ENCODE measurements at places on chromosomes 6 and 20.

DNA sequence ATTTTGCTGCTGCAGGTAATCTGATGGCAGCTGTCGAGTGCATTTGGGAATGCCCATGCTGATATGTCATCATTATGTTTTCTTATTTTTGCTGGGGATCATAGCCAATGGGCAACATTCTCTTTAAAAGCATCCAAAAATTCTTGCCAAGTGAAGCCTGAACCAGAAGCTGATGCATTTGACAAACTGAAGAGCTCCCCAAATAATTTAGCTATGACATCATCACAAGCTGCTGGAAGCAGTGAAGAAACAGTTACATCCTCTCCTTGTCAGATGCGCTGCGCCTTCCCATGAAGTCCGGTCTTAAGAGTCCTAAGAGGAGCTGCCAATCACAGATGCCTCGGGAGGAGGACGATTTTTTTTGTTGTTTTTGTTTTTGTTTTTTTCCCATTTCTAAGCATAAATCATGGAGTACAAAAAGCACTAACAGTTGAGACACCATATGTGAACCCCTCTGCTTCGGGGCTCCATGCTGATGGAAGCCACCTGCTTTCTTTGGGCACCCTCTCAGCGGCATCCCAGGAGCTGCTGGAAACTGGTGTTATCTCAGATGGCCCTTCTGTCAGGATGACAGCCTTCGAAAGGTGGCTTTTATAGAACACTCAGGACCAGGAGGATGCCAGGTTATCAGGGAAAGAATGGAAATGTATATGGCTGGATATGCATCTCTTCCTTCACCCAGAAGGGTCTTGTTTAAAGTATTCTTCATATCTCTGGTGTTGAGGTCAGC is 56.1 kb upstream of the FOXQ1 start:
- DNase-seq: no peak

- DNase-seq: no peak
Measured at GRCh38 chr6:1614448-1615150, 4.9 kb downstream of the FOXC1 start.

GRCh38 chr6:139597087-139597763 is 222.8 kb upstream of the CITED2 start:
- no peak for DNase-seq

GRCh38 chr6:43254138-43254817 is 11.0 kb downstream of the TTBK1 start:
- no peak for DNase-seq

- DNase-seq: no peak
Measured at GRCh38 chr6:83854766-83855165, 1.6 kb downstream of the RIPPLY2 start.

GRCh38 chr6:9307786-9308185 is 872.4 kb upstream of the SLC35B3 start:
- no peak for DNase-seq

DNA sequence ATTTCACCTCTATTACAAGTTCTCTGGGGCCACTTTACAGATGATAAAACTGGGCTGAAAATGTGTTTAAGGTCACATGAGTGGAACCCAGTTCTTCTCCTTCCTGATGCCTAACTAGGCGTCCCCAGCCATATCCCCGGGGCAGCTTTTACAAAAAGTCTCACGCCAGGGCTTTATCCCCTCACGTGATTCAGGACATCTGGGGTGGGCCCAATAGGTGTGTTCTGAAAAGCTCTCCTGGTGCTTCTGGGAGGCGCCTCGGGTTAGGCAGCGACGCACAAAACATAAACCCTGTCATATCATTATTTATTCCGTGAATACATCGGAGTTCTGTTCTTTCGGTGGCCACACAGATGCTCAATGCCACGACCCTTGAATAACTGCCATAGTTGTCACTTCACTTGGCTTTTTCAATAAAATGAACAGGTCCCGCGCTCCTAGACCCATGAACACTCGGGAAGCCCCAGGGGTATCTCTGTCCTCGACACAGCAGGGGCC is 32.1 kb downstream of the SF3B5 start:
- DNase-seq: no peak

GRCh38 chr6:30964075-30964474 is 19.4 kb upstream of the MUC21 start:
- DNase-seq: no peak

DNA sequence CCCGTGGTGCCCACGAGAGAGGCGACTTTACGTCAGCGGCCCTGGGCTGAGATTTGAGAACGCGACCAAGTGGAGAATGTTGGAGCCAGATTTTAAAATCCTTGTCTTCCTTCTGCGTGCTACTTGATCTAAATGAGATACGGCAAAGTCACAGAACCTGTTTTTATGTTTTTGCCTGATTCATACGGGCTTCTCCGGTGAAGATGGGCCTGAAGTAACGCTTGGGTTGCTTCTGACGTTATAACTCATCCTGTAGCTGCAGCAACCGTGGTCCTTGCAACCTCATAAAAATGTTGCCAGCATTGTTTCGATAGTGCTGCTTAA is 462 bp upstream of the SLC35B3 start:
- DNase-seq: no peak

- DNase-seq: no peak
Measured at GRCh38 chr20:9422321-9423057, 91.9 kb upstream of the LAMP5 start.

DNA sequence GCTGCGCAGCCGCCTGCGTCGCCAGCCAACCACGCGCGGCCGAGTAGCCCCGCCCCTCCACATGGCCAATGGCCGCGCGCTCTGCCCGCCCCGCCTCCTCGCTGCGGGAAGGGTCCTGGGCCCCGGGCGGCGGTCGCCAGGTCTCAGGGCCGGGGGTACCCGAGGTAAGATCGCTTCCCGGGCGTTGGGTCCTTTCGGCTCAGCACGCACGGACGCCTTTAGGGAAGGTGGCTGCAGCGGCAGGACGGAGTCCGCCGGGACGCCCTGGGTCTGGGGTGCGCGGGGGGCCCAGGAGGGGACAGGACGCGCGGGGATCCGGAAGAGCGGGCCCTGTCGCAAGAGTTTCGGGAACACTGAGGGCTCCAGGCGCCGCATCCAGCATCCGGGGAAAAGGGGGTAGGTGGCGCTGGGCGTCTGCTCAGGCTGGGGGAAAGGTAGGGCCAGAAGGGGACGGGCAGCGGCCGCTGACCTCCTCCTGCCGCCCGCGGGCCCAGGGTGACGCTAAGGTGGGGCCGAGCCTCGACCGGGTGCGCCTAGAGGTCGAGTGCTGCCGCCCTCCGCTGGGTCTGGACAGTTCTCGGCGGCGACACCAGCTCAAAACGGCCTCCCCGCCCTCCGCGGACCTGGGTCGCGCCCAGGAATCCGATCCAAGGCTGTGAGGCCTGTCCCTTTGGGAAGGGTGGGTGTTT is at the start of gene MAVS:
Gene MAVS (plus strand): TSS at position 95 of the 689 bp plus-strand sequence. CDS start 7,791 bp downstream, outside the sequence.
- peak; percentile 79 for DNase-seq

DNA sequence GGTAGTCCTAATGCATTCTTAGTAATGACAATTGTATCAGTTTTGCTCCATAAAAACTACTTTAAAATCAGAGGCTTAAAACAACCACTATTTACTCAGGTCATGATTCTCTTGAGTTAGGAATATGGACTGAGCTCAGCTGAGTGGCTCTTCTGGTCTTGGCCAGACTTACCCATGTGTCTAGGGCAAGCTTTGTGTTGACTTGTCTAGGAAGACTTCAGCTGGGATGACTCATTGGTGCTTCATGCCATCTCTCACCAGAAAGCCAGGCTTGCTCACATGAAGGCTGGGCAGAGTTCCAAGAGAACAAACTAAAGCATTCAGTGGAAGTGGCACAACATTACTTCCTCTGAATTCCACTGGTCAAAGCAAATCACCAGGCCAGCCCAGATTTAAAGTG is 155.3 kb downstream of the DHX35 start:
- DNase-seq: no peak

DNA sequence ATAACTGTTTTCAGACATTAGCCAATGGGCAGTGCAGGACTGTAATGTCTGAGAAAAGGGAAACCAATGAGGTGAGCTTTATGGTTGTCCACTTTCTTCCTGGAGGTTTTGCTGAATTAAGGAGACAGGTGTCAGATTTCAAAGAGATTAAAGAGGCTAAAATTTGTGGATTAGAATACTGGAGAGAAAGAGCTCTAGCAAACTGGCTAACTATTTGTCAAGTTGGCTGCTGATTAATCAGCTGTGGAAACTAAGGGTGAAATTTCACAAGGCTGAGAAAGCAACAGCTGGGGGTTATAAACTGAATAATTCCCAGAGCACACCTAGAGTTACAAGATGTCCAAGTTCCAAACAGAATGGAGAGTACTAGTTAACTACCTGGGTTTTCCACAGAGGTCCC is 198.9 kb downstream of the TBC1D32 start:
- DNase-seq: no peak

DNA sequence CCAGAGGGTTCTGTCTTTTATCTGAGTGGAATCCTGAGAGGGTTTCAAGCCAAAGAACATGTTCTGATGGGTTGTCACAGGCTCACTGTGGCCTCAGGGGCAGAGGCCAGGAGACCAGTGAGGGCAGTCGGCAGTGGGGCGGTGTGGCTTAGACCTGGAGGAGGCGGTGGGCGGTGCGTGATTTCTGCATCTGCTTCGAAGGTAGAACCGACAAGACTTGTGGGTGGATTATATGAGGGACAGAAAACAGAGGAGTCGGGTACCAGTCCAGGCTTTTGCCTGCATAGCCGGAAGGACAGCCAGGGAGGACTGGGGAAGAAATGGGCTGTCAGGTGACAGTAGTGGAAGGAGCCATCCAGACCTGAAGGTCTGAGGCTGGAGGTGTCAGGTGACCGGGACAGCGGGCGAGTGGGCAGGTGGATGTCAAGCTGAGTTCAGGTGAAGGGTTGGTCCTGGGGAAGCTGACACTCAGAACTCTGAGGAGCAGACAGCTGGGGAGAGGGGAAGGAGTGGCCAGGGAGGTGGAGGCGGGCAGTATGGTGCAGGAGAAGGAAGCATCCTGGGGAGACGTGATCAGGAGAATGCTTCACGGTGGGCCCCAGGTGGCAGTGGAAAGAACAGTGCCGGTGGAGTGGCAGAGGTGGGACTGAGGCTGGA is 3.1 kb downstream of the CTSZ start:
- DNase-seq: no peak

DNA sequence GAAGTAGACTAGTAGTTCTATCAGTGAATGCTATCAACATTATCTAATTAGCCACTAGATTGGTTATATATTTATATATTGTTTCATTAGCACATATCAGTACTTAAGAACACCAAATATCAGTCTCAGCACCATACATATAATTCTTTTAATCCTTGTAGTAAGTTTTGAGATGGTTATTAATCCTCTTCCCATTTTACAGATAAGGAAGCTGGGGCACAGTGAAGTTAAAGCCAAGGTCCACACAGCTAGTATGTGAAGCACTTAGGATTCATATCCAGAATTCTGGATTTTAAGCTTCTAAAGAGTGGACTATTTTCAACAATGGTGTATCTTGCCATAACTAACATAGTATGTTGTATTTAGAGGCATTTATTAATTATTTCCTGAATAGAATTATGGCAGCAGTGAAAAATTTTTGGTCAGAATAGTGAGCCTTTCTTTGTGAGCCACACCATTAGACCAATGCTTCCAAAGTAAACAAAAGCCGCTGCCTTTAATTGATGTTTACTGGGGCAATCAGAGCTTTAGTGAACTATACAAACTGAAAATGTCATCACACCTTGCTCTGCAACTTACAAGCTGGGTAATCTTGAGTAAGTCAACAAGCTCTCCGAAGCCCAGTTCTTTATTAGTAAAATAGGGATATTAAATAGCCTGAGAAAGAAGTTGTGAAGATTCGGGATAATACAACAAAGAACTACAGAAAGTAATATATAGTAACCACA is 41.9 kb upstream of the HBS1L start:
- no peak for DNase-seq

GRCh38 chr20:23085436-23086055 is 578 bp downstream of the CD93 start:
- DNase-seq: peak; percentile 37

GRCh38 chr6:154232013-154232910 is 124.3 kb downstream of the IPCEF1 start:
- no peak for DNase-seq

- DNase-seq: no peak
Measured at GRCh38 chr6:79089552-79090404, 11.7 kb upstream of the PHIP start.

DNA sequence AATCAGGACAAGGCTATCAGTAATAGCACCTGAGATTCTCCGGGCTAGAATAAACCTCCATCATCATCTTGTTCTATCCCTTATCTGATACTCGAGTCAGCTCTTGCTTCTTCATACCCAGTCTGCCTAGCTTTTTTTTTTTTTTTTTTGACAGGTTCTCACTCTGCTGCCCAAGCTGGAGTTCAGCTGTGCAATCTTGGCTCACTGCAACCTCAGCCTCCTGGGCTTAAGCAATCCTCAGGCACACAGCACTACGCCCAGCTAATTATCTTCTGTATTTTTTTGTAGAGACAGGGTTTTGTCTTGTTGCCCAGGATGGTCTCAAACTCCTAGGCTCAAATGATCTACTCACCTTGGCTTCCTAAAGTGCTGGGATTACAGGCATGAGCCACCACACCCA is 19.5 kb downstream of the SRSF6 start:
- DNase-seq: no peak

DNA sequence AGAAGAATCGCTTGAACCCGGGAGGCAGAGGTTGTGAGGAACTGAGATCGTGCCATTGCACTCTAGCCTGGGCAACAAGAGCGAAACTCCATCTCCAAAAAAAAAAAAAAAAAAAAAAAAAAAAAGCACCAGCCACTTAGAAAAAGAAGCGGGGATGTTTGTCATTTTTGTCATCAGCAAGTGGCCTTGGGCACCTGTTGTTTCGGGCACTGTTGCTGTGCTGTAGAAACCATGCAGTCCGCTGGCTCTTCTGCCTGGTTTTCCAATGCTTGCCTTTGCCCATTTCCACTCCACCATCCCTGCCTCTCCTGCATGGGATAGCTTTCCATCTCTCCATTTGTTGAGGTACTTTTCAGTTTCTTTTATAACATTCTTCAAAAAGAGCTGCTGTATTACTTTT is 129.3 kb downstream of the ARID1B start:
- DNase-seq: no peak

GRCh38 chr6:156976216-156977127 is 199.3 kb downstream of the ARID1B start:
- DNase-seq: no peak

DNA sequence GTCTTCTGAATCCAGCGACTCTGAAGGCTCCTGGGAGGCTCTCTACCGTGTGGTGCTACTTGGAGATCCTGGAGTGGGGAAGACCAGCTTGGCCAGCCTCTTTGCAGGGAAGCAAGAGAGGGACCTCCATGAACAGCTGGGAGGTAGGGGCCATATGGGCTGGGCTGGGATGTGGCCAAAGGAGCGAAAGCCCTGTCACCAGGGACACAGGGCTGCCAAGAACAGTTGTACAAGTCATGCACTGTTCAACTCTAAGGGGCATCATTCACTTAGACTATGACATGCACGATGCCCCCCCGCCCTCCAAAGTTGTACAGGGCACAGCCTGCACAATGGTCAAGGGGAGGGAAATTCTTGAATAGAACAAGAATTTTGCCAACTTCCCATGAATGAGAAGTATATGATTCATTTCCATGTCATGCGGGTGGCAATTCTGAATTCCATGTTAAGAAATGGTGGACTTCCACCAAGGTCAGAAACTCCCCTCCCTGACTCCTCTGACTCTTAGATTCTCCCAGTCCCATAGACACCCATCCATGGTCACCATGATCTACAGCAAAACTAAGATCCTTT is 1.6 kb downstream of the REM1 start:
- no peak for DNase-seq

Data from GDM1 (cell line).